ENCODE measurements at places on chromosomes 1 and 21.

DNA sequence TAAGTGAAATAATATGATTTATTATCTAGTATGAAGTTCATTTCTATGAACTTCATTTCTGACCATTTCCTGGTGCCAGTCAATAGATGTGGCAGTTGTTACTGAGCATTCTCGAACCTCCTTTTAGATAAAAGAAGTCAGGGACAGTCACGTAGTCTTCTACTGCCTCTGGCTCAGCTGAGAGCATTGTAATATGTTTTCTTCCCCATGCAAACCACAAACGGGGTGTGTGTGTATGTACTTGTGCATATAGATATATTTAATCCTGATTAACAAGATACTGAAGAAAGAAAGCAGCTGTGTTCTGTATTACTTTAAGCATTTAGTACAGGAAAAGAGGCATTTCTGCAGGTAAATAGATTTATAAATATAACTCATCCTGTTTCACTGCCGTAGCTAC lies 21.6 kb downstream of the ZNF684 start:
- no peaks in the 10 kb centered on the region for H3K27me3 ChIP-seq
- no peaks in the 10 kb centered on the region for H3K4me1 ChIP-seq
- H3K36me3 ChIP-seq = no peaks in the 10 kb centered on the region
- DNase-seq = no peak
- no peak overlapping the region for H3K27ac ChIP-seq
- H3K4me3 ChIP-seq = no peak overlapping the region

GRCh38 chr1:15843826-15844572 lies 3.5 kb upstream of the SPEN start:
- DNase-seq = no peak
- peak overlapping the region; percentile 58 for H3K27ac ChIP-seq
- H3K4me3 ChIP-seq = peak overlapping the region; percentile 69
- peaks cover 42% of the 10 kb centered on the region for H3K4me1 ChIP-seq
- H3K27me3 ChIP-seq = no peaks in the 10 kb centered on the region

DNA sequence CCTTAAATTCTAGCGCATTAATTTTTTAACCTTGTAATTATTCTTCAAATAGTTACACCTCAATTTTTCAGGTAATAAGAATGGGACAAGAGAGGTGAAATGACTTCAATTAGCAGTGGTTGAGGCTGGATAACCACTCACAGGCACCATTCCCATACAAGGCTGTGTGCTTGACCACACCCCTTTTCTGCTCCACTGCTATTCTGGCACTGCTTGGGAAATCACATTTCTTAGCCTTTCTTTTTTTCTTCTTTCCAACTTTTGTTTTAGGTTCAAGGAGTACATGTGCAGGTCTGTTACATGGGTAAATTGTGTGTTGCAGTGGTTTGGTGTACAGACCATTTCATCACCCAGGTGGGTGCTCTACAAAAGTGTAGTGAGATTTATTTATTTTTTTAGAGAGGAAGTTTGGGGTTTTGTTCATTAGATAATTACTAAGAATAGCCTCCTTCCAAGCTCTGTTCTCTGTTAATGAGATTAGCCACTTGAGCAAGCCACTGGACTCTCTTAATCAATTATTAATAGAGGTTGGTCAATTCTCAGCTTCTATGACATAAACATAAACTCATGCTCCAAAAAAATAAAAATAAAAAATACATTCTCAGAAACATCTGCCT lies 14.4 kb downstream of the ILDR2 start:
- no peak for DNase-seq
- H3K4me1 ChIP-seq = no peaks in the 10 kb centered on the region
- peaks cover 39% of the 10 kb centered on the region for H3K27me3 ChIP-seq
- H3K4me3 ChIP-seq = no peak overlapping the region

DNA sequence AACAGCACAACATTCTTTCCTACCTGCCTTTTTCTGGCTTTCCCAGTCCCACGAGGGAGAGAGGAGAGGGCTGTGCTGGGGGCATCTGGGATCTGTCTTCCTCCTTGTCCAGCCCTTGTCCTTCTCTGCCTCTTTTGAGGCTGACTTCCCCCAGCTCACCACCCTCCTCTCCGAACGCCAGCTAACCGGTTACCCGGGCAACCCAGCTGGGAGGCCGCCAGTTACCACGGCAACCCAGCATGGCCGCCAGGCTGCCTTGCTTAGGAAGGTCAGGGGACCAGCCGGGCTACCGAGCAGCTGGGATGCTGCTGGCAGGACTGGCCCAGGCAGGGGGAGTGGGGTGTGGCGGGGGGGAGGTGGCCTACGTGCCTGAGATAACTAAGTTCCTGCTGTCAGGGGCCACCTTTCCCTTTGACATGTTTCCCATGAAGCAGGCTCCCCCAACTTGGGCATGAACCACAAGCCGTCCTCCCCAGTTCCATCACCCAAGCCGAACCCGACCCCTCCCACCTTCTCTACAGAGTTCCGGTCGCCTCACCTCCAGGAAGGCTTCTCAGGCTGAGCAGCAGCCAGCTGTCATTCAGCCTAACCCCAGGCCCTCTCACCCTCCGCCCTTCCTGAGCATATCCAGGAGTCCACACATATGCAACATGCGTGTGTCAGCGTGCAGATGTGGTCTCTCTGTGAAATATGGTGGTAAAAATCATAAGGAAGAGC lies 8.7 kb downstream of the PLEKHA6 start:
- no peak for DNase-seq
- peaks cover 3% of the 10 kb centered on the region for H3K4me1 ChIP-seq
- peaks cover 8% of the 10 kb centered on the region for H3K27me3 ChIP-seq
- no peak overlapping the region for H3K4me3 ChIP-seq
- H3K27ac ChIP-seq = no peak overlapping the region
- no peaks in the 10 kb centered on the region for H3K36me3 ChIP-seq

GRCh38 chr1:228401782-228402640 lies 4.6 kb downstream of the TRIM11 start:
- peak overlapping the region; percentile 72 for H3K27ac ChIP-seq
- H3K27me3 ChIP-seq = no peaks in the 10 kb centered on the region
- no peaks in the 10 kb centered on the region for H3K36me3 ChIP-seq
- H3K4me1 ChIP-seq = peaks cover 47% of the 10 kb centered on the region
- DNase-seq = no peak
